Activated naive CD4-positive, alpha-beta T cell (primary cell): ENCODE measurements at places on chromosomes 6 and 20.

DNA sequence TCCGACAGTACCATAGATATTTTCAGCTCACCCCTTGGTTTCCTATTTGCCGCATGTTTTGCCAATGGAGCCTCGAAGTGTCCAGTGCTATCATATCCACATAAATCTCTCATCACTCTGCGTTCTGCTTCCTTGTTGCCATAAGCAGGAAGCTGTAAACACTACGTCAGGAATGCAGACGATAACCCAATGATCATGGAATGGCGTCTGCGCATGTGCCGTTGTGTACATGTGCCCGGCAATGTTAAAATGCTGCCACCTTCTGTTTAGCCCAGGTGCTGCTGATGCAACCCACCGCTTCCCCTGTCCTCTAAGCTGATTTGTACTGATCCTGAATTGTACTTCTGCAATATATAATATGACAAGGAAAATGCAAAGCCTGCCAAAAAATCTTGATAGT lies 607.5 kb downstream of the HDGFL1 start:
- DNase-seq, result no peak

DNA sequence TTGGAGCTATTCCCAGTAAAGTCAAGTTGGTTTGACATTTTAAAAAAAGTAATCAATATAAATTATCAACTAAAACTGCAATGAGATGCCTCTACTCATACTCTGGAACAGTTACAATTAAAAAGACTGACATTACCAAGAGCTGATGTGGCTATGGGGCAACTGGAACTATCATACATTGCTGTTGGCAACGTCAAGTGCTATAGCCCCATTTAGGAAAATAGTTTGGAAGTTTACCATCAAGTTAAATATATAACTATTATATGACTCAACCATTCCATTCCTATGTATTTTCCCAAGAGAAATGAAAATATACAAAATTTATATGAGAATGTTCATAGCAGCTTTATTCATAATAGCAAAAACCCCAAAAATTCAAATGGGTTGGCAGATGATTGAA lies 111.4 kb upstream of the HDGFL1 start:
- DNase-seq, result no peak

DNA sequence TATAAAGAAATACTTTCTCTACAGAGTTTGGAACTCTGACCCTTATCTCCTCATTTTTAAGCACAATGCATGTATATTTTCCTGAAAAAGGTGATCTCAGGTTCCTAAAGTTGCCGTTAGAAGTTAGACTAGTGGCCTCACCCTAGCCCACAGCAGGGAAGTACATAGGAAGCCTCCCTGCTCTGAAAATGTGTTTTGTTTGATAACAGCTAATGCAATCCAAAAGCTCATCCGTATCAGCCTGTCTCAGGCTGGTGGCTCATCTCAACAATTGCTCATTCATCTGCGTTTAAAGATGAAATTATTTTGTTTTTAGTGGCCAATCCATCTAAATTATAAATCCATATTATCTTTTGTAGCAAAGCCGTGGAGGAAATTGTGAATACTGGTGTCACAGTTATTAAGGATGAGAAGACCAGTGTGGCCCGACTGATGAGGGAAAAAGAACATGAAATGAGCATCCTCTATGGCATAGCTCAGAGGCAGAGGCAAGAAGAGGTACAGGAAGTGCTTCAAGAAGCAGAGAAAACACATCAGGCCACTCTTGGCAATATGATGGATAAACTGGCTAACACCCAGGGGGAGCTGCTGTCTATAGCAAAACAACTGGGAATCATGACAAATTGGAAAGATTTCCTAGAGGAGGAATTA lies 20.1 kb downstream of the C6orf163 start:
- DNase-seq, result no peak

GRCh38 chr6:32439602-32440214 lies at the start of gene HLA-DRA:
TSS of gene HLA-DRA (plus strand) at chr6:32439887. CDS start at chr6:32439951, 64 bp downstream.
- DNase-seq, result no peak

- DNase-seq, result no peak
These were observed 67.0 kb upstream of the TMEM30A start for GRCh38 chr6:75351570-75351969.

- no peak for DNase-seq
These were observed 77.6 kb downstream of the TPBG start for GRCh38 chr6:82441047-82441855.

GRCh38 chr6:130203370-130203769 lies 19.4 kb downstream of the SAMD3 start:
- DNase-seq, result no peak

DNA sequence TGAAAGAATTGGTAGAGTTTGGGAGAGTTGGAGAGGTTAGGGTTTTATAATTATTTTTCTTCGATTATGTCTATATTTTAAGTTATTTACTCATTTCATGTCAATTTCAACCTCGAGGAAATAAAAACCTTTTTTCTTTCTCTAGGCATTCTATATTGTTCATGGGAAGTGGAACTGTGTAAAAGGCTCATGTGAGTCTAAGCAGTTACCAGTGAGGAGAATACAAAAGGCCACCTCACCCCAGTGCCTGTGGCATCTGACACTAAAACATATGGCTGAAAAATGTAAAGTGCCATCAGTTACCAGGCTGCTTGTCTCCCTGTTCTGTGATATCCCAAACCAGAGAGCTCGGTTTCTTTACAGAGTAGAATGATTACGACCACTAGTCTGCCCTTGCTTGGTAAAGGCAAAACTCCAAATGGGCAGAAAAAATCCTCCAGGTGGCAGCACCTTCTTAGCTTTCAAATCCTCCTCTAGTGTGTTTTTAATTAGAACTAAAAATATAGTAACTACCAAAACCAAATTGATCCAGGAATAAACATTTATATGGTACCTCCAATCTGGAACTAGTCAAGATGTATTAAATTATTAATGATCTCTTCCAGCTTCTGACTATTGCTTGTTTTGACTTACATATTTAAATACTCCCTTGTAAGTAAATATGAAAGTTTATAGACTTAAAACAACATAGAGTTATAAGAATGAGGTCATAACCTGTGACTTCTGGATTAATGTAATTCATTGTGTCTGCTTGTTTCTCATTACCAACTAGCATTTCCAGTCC lies 122.6 kb upstream of the MCHR2 start:
- no peak for DNase-seq

DNA sequence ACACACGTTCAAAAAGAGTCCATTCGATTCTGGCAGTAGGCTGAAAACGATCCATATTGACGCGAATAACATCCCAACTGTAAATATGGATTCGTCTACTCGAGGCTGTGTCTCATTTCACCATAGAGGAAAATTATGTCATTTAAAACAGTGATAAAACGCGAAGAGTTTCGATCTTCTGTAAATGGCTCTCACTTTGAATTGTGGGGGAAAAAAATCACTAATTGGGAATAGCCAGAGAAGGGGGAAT lies 845 bp upstream of the MARCKS start:
- DNase-seq, result no peak

DNA sequence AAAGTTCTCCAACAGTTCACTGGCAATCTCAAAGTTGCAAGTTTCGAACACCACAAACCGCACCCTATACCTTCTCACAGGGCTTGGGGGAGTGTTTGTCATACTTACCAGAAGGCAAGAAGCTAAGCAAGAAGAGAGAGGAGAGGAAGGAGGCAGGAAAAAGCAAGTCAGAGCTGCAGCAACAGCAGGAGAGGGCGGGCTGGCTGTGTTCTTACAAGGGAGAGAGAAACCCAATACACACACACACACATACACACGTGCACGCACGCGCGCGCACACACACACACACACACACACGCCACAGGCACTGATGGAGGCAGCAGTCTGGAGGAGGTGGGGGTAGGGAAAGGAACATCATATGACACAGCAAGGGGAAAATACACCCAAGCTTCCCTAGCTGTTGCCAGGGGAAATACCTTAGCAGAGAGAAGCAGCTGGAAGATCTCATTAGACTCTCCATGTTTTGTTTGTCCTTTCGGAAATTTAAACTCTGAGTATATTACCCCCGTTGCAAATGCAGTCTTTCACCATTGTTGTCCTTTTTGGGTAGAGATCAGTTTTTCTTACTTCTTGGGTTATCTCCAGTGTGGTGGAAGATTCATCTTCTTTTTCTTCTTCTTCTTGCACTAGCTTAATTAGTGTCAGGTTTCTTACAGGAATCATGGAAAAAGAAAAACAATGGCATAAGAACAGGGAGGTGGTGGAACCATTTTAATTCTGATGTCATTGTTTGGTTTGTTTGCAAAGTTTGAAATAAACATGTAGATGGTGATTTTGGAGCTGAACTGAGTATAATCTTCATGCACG lies at the start of gene TXLNB:
TXLNB (minus strand) TSS at position 186 of the 807 bp plus-strand sequence. CDS start 3,099 bp downstream, outside the sequence.
- DNase-seq, result peak; percentile 64

- no peak for DNase-seq
These were observed 97.3 kb downstream of the ANKRD60 start for GRCh38 chr20:58131151-58131550.

GRCh38 chr20:347317-347639 lies 367 bp downstream of the NRSN2 start:
- DNase-seq, result no peak

GRCh38 chr6:15352845-15353244 lies 107.0 kb downstream of the JARID2 start:
- DNase-seq, result no peak

GRCh38 chr6:125153391-125154117 lies at the start of gene TPD52L1:
TSS of gene TPD52L1 (plus strand) at chr6:125153773. CDS start at chr6:125153952, 179 bp downstream.
- no peak for DNase-seq

- no peak for DNase-seq
These were observed 194.9 kb downstream of the PACRG start for GRCh38 chr6:162922563-162923166.

DNA sequence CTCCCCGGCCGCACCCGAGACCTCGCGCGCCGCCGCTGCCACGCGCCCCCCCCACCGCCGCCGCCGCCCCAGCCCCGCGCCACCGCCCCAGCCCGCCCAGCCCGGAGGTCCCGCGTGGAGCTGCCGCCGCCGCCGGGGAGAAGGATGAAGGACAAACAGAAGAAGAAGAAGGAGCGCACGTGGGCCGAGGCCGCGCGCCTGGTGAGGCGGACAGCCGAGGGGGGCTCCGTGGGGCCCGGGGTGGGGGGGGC lies 426 bp downstream of the ASXL1 start:
- no peak for DNase-seq

- DNase-seq, result no peak
These were observed 493.9 kb upstream of the SOX4 start for GRCh38 chr6:21099338-21100314.

- DNase-seq, result no peak
These were observed 127.5 kb upstream of the COL21A1 start for GRCh38 chr6:56374841-56375369.

- peak; percentile 30 for DNase-seq
These were observed 1.0 kb upstream of the PCIF1 start for GRCh38 chr20:45933266-45934045.
